Dorsolateral prefrontal cortex (tissue), 122 donors: ENCODE measurements at places on chromosomes 7 and 10. TPM values are rescaled to one million over a fixed set of nuclear protein-coding genes. Genes with fewer than 3 reads are reported as not detected.

The HMX2 gene
- not detected for total RNA-seq

The ANXA8L1 gene
- total RNA-seq: 0.29 TPM

The ZNF37A gene
- 37.3 TPM for total RNA-seq

GRCh38 chr10:112098682-112099081 is 84.9 kb downstream of the GPAM start:
- no peak for DNase-seq

GRCh38 chr10:43658227-43658626 is 9.5 kb upstream of the ZNF32 start:
- no peak for DNase-seq

GRCh38 chr7:146397141-146397540 is 280.5 kb downstream of the CNTNAP2 start:
- no peak for DNase-seq

DNA sequence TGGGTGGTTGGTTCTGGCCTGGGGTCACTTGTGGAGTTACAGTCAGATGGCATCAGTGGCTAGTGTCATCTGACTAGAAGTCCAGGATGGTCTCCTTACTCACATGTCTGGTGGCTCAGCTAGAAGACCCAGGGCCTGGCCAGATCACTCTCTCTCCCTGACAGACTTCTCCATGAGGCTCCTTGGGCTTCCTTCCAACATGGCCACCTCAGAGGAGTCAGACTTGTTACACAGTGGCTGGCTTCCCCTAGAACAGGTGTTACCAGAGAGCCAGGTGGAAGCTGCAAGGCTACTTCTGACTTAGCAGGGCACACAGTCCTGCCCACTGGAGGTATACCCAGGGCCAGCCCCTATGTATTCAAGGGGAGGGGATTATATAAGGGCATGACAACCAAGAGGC is 44.2 kb upstream of the MYL10 start:
- no peak for DNase-seq

DNA sequence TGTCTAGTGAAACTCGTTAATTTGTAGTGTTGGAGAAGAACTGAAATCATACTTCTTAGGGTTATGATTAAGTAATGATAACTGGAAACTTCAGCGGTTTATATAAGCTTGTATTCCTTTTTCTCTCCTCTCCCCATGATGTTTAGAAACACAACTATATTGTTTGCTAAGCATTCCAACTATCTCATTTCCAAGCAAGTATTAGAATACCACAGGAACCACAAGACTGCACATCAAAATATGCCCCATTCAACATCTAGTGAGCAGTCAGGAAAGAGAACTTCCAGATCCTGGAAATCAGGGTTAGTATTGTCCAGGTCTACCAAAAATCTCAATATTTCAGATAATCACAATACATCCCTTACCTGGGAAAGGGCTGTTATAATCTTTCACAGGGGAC is 187.6 kb downstream of the CFTR start:
- DNase-seq: no peak

DNA sequence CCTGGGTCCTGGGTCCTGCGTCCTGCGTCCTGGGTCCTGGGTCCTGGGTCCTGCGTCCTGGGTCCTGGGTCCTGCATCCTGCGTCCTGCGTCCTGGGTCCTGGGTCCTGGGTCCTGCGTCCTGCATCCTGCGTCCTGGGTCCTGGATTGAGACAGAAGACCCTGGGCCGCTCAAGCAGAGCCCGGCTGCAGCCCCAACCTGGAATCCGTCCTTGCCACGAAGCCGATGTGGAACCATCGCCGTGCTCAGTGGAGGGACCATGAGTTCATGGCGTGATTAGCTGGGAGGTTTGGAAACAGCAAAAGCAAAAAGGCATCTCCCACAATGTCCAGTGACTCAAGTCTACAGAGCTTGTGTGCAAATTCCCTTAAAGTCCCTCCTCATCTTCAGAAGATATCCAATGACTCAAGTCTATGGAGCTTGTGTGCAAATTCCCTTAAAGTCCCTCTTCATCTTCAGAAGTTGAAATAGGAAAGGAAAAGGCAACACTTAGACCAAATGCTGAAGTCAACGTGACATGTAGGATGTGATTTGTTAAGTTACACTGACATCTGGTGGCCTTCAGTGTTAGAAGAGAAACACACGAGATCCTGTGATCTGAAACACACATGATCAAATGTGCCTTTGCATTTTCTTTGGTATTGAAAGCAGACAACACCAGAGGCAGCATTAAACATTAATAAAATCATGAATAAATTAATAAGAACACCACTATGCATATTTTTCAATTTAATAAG is 179.9 kb downstream of the PTPRN2 start:
- no peak for DNase-seq

DNA sequence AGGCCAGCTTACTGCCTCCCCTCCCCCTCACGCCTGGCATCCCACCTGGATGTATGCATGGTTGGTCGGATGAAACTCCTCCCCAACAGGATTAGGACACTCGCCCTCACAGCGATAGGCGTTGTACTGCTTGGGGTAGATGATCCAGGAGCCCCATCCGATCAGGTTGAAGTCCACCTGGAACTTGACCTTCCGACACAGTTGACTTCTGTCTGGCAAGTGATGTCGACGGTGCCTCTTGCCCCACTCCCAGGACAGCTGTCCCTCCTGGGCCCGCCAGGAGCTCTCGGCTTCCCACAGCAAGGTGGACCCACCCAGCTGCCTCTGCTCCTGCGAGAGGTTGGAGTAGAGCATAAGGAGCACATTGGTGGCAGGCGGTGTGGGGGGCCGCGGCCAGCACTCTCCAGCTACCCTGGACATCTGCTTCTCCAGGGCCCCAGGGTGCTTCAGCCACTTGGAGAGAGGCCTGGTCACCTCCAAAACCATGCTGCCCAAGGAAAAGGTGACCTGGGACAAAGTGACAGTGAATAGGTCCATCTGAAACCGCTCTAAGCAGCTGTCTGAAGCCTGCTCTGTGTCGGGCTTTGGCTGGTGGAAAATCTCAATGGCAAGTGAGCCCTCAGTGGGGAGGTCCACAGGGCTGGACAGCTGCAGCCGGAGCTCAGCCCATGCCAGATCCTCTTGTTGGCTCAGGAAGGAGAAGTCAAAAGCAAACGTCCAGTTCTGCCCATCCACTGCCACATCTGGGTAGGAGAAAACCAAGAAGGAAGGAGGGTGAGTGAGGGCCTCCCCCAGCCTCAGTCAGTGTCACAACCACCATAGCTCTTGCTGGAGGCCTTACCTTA is 6.0 kb downstream of the NODAL start:
- no peak for DNase-seq
